ENCODE measurements at places on chromosomes 2 and 18.

- no peak for DNase-seq
These were observed 1.4 kb downstream of the COL3A1 start for GRCh38 chr2:188975497-188976102.

GRCh38 chr2:140862181-140862580 lies 1268.6 kb downstream of the LRP1B start:
- no peak for DNase-seq

DNA sequence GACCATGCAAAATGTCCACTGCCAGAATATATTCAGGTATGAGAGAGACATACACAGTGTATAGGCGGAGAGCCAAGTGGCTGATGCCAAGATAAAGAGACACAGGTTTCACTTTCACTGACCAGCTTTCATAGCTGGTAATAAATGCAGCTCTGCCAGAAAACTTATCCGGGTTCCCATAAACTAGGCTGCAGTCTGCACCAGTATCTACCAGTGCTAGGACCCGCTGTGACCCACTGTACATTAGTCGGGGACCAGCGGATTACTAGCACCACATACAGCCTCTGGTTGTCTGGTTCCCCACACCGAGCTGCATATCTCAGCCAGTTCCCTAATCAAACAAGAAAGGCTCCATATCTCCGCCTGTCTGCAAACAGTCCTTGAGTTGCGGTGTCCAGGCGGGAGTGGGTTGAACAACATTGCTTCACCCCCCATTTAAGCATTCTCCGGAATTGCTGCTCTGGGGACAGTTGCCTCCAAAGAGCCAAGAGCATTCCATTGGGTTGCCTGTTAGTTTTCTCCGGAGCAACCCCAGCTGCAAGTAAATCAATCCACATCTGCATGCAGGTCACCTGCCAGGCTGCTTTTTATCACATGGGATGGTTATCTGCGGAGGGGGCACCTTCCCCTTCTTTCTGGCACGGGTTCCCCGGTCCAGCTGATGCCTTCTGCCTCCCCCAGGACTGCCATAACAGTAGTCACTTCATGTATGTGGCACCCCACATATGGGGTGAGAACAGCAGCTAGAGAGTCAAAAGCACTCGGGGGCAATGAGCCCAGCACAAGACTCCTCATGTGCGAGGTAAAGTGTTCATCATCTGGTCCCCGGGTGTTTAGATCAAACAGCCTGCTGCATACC lies 18.0 kb upstream of the KLHL23 start:
- no peak for DNase-seq

- DNase-seq = no peak
These were observed 11.6 kb downstream of the KCNH7 start for GRCh38 chr2:162826921-162827320.

DNA sequence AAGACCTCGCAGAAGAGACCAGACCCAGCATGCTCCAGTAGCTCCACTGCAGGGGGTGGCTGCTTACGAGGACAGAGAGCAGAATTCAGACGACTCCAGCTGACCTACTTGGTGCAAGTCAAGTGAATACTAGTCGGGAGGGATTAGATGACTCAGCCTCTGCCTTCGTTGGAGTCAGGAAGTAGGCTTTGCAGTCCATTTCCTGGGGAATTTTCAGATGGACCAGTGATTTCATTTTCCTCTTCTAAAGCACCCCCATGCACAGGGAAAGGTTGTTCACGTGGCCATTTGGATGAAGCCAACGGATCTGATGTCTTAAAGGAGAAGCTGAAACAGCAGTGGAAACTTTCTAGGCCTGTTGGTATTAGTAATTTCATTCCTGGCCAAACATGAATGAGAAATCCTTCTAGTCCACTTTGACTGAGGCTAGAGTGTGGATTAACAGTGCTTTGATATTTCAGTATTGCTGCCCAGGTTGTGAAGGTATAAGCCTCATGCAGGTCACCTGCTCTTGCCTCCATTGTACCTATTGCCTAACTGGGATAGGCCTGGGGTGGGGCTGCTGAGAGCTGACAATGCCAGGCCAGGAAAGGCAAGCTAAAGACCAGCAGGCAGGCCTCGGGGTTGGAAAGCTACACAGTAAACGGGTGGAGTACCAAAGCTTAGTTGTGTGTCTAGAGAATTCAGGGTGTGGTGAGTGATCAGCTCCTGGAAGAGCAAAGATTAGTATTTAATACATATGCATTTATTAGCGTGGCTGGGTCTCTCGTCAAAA lies 117.6 kb upstream of the FOSL2 start:
- peak; percentile 91 for DNase-seq

DNA sequence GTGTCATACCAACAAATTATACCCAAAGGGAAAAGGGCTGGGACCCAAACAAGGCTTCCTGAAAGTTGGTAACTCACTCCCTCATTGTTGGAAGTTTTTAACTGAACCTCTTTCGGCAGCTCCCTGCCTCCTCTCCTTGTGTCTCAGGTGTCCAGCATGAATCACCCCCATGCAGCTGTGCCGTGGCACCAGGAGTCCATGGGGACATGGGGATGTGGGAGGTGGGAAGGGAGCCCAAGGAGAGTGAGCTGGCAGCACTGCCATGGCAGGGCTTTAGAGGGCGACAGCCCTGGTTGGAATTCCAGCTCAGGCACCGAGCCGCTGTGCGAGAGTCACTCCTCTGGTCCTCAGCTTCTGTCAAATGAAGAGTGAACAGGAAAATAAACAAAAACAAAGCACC lies 12.5 kb upstream of the GYPC start:
- no peak for DNase-seq

DNA sequence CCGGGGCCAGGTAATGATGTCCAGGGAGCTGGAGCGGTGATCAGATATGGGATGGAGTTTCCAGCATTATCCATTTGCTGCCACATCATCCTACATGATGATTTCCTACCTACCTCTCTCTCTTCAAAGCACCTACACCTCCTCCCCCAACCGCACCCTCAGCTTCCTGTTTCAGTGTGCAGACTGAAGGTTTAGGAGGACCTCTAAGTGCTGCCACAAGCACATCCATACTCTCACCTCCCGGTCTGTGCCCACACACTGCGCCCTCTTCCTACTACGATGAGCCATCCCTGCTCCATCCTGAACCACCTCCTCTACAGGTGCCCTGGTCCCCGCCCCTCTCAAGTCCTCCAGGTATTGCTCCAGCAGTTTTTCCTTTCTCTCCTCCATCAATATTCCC lies 123.7 kb downstream of the ALPK2 start:
- DNase-seq = no peak

DNA sequence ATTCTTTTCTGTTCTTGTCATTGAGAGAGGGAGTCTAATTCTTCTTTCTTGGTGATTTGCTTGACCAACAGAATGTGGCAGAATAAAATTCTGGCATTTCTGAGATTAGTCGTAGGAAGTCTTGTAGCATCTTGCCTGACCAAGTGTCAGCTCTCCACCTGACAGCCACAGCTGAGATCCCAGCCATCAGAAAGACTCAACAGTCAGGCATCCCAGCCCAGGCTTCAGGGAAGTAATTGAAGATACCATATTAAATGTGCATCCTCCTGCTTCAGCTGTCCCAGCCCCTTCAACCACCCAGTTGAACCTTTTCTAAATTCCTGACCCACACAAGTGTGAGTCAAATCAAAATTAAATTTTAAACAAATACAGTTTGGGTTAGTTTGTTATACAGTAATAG lies 208.3 kb downstream of the PIK3C3 start:
- no peak for DNase-seq

DNA sequence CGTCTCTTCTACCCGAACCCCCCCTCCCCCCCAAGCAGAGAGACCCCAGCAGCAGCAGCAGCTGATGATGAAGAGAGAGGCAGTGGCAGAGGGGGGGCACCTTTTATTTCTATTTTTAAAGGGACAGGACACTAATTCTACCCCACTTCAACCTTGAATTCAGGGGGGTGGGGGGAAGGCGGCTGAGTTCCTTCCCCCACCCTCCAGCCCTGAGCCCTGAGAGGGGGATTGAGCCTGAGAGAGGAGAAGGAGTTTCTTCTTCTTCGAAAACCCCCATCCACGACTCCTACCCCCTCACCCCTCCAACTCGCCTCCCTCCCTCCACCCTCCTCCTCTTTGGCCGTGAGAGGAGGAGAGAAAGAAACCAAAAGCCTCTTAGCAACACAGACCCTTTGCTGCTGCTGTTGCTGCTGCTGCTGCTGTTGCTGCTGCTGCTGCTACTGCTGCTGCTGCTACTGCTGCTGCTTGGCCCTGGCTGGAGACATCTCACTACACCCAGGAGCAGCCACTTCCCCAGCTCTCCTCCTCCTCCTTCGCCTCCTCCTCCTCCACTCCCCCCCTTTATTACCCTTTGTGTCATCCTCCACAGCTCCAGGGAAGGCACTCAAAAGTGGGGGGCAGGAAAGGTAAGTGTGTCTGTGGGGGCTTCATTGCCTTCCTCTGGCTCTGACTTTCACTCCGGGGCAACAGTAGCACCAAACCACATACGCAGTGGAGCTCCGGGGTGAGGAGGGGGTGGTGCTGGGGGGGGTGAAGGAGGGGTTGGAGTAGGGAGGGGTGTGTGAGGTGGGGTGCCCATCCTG lies at the start of gene MBD5:
TSS of gene MBD5 (plus strand) at position 33 of the 803 bp plus-strand sequence.
- DNase-seq = peak; percentile 62

DNA sequence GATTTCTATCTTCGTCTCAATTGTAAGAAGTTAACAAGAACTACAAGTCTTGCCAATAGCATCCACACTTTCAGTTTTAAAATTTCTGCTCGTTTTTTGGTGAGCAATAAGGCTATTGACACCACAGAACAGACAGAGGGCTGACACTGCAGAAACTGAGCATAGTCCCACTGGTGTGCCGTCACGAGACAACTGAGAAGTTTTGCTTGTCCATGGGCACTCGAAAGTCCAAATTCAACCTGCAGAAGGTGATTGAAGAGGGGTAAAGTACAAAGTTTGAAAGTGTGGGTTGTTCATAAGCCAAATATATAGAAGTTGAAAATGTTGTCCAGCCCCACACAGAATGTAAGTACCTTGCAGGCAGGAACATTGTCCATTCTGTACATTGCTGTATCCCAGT lies 63.8 kb upstream of the SP3 start:
- DNase-seq = no peak

- no peak for DNase-seq
These were observed 45.8 kb downstream of the MYCN start for GRCh38 chr2:15986068-15986560.

DNA sequence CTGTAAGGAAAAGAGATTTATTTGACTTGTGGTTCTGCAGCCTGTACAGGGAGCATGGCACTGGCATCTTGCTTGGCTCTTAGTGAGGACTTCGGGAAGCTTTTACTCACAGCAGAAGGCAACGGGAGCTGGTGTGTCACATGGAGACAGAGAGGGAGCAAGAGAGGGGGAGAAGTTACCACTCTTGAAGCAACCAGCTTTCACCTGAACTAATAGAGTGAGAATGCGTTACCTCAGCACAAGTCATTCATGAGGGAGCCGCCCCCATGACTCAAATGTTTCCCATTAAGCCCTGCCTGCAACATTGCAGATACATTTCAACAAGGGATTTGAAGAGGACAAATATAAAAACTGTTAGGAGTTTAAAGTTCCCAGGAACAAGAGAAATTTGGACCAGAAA lies 190.0 kb downstream of the CYRIA start:
- DNase-seq = no peak

DNA sequence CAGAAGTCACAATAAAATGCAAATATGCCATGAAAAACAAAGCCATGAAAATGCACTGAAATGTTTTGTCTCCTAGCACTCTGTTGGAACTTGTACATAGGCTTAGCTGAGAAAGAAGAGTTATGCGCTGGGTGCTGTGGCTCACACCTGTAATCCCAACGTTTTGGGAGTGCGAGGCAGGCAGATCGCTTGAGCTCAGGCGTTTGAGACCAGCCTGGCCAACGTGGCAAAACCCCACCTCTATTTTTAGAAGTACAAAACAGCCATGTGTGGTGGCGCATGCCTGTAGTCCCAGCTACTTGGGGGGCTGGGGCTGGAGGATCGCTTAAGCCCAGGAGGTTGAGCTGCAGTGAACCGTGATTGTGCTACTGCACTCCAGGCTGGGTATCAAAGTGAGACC lies 39.9 kb downstream of the IRS1 start:
- no peak for DNase-seq

DNA sequence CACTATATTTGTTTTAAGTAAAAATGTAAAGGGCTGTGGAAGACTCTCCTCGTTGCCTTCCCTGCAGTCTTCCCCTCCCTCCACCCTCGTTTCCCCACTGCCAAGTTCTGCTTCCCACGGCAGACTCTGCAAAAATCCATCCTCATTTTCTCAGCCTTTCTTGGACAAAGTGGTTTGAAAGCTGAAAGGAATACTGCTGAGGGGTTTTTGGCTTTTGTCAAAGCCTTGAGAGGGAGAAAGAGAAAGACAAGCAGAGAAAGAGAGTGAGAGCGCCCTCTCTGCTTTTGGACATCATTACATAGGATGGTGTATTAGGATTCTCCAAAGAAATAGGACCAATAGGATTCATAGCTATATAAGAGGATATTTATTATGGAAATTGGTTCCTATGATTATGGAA lies 455.9 kb upstream of the SOX11 start:
- no peak for DNase-seq

GRCh38 chr2:42438685-42439084 lies 55.1 kb downstream of the KCNG3 start:
- DNase-seq = peak; percentile 33

GRCh38 chr2:228767196-228767595 lies 503.9 kb downstream of the PID1 start:
- DNase-seq = no peak

GRCh38 chr2:42931146-42931817 lies 138.9 kb upstream of the HAAO start:
- no peak for DNase-seq

- DNase-seq = no peak
These were observed 24.8 kb downstream of the SP3 start for GRCh38 chr2:173940208-173941020.

- DNase-seq = no peak
These were observed 747.1 kb upstream of the FSHR start for GRCh38 chr2:49901202-49902065.

- DNase-seq = peak; percentile 97
These were observed 59.0 kb downstream of the TMEM247 start for GRCh38 chr2:46538393-46538792.

- no peak for DNase-seq
These were observed 52.9 kb downstream of the EPB41L3 start for GRCh38 chr18:5490753-5491480.
